NCI-H1436 (cell line): ENCODE measurements at places on chromosomes 5 and 9.

GRCh38 chr5:91269198-91269597 is 113.9 kb downstream of the ARRDC3 start:
- DNase-seq: no peak

- DNase-seq: no peak
Measured at GRCh38 chr9:84228130-84228720, 112.3 kb downstream of the SLC28A3 start.

DNA sequence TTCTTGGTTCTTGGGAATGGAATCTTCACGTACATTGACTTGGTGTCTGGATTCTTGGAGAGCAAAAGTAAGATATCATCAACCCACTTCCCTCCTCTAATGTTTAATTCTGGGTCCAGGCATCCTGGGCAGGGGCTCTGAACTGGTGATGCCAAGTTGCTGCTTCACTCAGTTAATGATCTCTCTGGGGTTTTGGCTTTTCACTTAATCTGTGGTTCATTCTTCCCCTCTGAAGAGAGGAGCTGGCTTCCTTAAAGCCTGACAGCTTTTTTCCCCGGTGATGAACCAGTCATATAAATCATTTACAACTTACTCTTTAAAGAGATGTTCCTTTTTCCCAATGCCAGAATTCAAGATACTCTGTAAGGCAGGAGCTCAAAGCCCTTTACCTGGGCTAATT is 65.9 kb downstream of the ARHGAP26 start:
- DNase-seq: no peak

DNA sequence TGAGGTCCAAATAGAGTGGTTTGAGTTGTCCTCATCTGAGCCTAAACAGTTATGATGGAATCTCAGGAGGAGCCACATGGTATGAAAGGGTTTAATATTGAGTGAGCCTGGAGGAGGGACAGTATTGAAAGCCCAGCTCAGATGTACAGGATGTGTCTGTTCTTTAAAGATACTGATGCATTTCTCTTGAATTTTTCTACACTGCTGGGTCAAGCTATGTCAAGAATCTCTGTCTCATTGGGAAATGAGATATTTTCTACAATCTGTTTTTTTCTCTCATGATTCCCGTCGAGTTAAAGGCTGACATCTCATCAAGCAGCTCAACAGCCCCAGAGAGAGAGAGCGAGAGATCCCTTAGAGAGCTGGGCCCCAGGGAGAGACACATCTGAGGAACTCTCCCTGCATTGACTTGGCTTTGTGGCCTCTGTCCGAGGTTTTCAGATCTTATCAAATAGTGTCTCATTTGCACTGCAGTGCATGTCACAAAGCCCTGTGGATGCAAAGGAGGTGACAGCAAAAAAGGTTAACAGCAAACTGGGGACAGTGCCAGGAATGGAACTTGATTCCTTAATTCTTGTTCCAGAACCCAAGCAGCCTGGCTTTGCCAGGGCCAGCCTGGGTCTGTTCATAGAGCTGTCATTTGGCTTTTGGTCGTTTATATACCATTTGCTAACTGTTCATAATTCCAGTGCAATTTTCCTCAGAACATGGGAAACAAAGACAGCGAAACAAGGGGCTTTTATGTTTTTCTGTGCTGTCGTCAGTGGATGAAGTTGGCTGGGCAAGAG is 19.0 kb upstream of the ACTBL2 start:
- DNase-seq: no peak

GRCh38 chr5:173686950-173687349 is 70.5 kb upstream of the BOD1 start:
- DNase-seq: no peak

- DNase-seq: no peak
Measured at GRCh38 chr5:146394486-146394885, 52.6 kb upstream of the TCERG1 start.

DNA sequence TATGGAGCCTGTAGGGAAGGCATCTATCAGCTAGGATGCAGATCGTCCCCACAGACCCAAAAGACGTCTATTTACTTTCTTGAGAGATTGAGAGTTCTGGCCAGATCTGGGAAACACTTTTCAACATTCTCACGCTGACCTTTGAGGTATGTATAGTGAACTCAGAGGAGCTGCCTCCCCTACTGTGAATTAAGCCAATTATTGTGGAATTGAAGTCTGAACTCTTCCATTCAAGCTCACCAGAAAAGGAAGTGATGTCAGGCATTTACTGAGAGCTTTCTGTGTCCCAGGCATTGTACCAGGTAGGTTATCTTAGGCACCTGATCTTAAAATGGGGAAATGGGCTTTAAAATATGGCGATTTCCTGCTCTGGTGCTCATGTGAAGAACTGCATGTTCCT is 136.5 kb downstream of the SV2C start:
- DNase-seq: no peak

GRCh38 chr5:533243-533954 is 9.2 kb upstream of the SLC9A3 start:
- no peak for DNase-seq

DNA sequence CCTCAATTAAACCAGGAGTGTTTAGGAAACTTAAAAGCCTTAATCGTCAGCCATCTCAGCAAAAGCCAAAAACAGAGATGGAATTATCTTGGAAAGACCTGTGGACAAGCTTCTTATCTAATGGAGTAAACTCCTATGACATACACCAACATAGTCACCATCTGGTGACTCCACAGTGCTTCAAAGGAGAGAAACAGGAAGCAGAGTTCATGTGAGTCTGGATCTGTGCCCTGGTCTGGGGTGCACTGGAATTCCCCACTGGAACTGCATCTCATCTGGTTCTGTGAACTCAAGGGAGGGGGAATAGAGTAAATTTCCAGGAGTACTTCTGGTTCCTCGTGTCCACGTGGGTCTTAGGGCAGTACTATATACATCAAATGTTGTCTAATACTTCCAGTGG is 36.3 kb upstream of the KCNN2 start:
- DNase-seq: no peak

DNA sequence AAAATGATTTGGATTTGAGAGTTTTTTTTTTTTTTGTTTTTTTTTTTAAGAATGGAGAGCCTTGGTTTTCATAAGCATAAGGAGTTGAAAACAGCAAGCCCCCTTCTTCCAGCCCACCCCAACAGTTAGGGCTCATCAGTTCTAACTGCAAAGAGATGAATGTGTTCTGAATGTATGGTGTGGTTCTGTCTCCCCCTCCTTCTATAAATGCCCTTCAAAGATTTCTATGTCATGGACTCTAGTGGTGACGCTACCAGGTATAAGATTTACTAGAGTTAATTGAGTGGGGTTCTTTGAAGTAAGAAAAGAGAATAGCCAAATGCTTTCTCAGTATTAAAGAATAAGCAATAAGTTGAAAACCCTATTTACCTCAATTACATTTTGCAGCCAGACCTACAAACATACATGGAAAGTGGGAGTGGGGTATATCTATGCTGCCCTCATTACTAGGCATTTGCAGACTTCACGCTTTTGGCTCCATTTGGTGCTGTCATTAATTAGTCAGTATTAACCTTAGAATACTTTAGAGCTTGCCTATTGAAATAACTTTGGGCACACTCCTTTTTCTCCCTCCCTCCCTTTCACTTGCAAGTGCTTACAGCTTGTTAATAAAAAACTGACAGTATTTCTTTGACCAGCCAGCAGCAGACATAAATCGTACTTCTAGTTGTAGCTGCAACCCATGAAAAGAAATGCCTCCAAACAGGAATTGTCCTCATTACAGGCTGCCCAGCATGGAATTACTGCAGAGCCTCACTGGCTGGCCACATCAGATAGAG is 667.2 kb upstream of the ZNF608 start:
- DNase-seq: no peak

GRCh38 chr5:103355579-103355978 is 97.0 kb downstream of the MACIR start:
- no peak for DNase-seq
